Activated T-cell treated with anti-CD3 and anti-CD28 coated beads for 48 hours (primary cell): ENCODE measurements at places on chromosomes 4 and X.
A peak's percentile ranks its signal among the peaks of the same experiment; 100 is the strongest.

- DNase-seq: no peak
These were observed 87.8 kb downstream of the PLAC1 start for GRCh38 chrX:134570509-134570846.

- DNase-seq: no peak
These were observed 2.8 kb downstream of the VEGFC start for GRCh38 chr4:176789955-176790354.

DNA sequence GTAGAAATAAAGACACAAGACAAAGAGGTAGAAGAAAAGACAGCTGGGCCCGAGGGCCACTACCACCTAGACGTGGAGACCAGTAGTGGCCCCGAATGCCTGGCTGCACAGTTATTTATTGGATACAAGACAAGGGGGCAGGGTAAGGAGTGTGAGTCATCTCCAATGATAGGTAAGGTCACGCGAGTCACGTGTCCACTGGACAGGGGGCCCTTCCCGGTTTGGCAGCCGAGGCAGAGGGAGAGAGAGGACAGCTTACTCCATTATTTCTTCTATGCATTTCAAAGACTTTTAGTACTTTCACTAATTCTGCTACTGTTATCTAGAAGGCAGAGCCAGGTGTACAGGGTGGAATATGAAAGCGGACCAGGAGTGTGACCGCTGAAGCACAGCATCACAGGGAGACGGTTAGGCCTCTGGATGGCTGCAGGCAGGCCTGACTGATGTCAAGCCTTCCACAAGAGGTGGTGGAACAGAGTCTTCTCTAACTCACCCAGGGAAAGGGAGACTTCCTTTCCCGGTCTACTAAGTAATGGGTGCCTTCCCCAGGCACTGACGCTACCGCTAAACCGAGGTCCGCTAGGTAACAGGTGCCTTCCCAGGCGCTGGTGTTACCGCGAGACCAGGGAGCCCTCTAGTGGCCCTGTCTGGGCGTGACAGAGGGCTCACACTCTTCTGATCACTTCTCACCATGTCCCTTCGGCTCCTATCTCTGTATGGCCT is 44.9 kb downstream of the ZBTB49 start:
- DNase-seq: peak; percentile 55

DNA sequence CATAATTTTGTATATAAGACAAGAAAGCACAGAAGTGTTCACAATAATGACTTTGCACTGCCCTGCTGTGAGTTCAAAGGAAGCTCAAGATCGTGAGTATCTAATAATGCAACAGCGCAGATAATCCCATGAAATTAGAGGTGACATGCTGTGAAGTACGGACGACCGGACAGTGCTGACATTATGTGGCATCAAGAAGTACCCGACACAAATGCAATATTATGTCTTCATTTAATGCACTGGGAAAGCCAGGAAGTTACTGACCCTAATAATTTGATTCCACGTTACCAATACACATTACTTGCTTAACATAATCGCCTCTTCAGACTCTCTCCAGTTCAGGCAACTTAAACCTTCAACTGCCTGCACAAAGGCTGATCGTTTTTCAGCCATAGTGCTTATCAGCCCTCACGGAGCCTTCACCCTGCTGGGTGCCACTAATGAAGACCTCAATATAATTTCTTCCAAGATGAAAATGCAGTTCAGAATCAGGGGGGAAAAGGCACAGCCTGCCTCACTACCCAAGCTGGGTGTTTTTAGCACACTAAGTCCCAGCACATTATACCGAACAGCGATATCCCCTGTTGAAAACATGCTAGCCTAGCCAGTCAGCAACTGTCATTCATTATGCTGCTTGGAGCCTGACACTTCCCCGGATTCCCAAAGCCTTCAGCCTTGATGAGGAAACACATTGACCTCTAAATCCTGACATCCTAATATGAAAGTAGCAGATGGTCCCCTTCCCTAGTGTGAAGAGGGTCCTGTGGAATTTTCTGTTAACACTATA is 56.1 kb downstream of the SLC7A11 start:
- no peak for DNase-seq

DNA sequence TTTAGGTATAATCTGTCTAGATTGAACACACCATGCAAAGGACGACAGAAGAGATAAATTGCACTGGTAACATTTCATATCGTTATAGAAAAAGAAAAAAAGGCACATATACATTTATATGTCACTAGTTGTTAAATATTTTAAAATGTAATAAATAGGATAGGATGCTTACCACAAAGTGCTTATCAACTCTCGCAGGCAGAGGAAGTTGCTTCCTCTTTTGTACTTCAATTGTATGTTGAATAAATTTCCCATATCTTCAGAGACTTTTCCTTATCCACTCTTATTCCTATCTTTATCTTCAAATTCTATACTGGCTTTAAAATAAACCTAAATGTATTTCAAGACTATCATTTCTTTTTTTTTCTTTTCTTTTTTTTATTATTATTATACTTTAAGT is 163.3 kb upstream of the SPOCK3 start:
- no peak for DNase-seq

- no peak for DNase-seq
These were observed 28.6 kb downstream of the RNF175 start for GRCh38 chr4:153731239-153731638.

DNA sequence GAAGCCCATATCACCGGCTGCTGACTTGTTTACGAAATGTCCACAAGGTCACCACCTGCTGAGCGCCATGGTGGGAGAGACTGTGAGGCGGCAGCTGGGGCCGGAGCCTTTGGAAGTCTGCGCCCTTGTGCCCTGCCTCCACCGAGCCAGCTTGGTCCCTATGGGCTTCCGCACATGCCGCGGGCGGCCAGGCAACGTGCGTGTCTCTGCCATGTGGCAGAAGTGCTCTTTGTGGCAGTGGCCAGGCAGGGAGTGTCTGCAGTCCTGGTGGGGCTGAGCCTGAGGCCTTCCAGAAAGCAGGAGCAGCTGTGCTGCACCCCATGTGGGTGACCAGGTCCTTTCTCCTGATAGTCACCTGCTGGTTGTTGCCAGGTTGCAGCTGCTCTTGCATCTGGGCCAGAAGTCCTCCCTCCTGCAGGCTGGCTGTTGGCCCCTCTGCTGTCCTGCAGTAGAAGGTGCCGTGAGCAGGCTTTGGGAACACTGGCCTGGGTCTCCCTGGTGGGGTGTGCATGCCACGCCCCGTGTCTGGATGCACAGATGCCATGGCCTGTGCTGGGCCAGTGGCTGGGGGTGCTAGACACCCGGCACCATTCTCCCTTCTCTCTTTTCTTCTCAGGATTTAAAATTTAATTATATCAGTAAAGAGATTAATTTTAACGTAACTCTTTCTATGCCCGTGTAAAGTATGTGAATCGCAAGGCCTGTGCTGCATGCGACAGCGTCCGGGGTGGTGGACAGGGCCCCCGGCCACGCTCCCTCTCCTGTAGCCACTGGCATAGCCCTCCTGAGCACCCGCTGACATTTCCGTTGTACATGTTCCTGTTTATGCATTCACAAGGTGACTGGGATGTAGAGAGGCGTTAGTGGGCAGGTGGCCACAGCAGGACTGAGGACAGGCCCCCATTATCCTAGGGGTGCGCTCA is 8.7 kb upstream of the MSANTD1 start:
- no peak for DNase-seq

DNA sequence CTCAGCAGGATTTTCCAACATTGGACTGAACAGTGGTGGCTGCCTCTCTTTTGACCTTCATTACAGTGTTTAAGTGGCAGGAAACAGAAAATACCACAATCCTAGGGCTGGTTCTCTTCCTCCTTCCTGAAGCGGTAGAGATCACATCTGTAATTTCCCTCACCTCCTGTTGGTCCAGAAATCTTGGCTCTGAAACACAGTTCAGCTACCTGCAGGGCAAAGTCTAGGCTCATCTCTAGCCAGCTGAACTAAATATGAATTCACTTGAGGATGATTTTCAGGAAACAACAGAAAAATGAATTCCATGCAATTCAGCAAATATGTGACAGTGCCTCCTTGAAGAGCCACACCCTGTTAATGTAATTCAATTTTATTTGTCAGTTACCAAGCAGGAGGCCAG is 531.9 kb downstream of the INPP4B start:
- no peak for DNase-seq

- no peak for DNase-seq
These were observed 10.2 kb downstream of the CRLF2 start for GRCh38 chrX:1202251-1202650.

DNA sequence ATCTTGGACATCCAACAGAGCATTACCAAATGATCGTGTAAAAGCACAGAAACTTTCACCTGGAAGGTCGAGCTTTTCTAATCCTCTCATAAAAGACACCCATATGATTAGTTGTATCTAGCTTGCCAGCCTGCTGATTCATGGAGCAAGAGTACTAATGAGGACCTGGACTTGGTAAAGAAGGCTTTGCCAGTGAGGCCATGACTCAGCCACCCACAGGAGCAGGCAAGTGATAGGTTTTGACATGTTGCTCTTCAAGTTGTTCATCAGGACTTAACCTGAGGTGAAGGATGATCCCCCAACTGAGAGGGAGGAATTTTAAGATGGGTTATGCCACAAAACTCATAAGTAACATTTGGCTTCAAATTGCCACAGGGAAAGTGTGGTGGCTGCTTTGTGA is 24.7 kb upstream of the EPGN start:
- DNase-seq: no peak

DNA sequence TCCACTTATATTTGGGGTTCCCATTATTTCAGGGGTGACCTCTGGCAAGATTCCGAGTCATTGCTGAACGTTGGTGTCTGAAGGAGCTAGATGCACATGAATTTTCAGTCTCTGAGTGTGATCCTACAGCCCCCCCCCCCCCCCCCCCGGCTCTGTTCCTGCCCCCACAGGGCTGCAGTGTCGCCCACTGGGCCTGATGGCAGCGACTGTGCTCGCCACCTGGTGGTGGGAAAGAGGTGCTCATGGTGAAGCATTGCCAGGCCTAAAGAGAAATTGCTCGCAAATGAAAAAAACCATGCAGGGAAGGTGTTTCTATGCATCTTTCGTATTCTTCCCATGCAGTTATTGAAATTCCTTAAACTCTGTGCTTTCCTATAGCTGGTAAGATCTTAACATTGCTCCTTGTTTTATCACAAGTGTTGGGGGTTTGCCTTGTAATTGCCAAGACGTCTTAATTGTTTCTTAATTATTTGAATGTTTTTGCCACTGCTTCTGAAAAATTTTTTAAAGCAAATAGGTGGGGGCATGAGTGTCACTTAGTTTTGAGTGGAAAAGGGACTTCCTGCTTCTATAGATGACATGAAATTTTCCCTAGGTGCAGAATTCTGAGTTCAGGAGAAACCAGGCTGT is 63.2 kb downstream of the CLDN22 start:
- peak; percentile 27 for DNase-seq

GRCh38 chr4:118680808-118681207 is 4.4 kb upstream of the METTL14 start:
- no peak for DNase-seq

GRCh38 chr4:112882286-112882685 is 167.2 kb upstream of the ANK2 start:
- DNase-seq: no peak

DNA sequence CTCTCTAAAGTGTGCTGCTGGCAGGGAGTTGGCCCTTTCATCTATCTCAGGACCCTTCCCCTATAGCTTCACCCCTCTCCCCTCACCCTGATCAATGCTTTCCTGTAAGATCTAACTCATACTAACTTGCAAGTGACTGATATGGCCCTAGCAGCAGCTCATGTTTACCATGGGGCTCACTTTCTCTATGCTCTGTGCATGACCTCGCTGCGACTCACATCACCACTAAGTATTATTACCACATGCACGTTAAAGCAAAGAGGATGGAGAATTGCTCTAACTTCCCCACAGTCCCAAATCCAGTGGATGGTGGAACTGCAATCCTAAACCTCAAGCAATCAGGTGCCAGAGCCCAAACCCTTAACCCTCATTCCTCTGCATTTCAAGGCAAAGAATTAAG is 626.6 kb downstream of the MID1IP1 start:
- DNase-seq: peak; percentile 36

DNA sequence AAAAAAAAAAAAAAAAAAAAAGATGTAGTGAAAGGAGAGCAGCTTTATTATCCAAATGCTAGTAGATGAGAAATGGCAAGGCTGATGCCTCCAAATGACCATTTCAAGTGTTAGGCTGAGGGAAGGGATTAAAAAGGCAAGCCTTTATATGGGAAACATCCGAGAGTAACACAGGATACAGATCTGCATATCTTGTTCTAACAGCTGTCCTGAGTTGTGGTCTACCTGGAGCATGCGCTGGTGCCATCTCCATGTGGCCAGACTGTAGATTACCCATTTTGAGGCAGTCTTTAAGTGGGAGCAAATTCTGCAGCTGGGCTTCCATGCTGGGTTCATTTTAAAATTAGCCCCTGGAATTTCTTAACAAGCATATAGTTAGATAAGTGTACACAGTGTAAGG is 26.0 kb upstream of the ELF2 start:
- DNase-seq: no peak

GRCh38 chr4:27692868-27693634 is 832.4 kb downstream of the STIM2 start:
- DNase-seq: no peak

DNA sequence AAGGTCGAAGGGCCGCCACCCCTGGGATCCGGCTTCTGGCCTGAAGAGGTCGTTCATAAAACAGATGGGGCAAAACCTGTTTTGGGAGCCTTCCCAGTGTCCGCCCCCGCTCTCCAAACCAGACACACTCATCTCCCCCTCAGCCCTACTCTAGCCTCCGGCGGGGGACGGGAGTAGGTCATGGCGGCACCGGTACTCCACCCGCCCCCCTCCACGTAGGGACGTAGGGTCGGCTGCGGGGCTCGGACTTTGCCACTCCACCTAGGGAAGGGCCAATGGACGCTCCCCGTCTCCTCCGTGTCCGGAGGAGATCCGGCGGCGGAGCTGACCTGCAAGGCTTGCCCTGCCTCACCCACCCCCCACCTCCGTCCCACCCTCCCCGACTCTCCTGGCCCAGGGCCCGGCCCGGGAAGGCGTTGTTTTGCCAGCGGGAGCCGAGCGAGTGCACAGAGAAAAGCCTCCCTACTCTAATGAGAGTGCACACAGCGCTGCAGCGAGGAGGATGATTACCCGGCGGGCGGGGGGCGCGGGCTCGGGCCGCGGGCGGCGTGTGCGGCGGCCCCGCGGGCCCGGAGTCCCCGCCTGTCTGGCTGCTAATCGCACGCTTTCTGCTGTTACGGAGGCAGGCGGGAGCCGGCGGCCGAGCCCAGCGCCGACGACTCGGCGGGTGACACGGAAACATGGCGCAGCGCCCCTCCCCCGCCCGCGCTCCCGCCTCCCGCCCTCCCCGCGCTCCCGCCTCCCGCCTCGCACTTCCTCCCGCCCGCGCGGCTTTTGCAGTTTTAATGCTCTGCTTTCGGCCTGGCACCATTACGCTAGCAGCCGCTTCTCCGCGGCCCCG is 8.3 kb upstream of the BCOR start:
- DNase-seq: peak; percentile 61

- no peak for DNase-seq
These were observed 785.3 kb downstream of the ARAP2 start for GRCh38 chr4:35459045-35459444.

- DNase-seq: no peak
These were observed 67.0 kb upstream of the MSX1 start for GRCh38 chr4:4792466-4792865.
